Hematopoietic multipotent progenitor cell treated with erythropoietin and hydrocortisone succinate and interleukin-3 and kit ligand, for 6 days (in vitro differentiated cells): ENCODE measurements at places on chromosomes 4 and X.

DNA sequence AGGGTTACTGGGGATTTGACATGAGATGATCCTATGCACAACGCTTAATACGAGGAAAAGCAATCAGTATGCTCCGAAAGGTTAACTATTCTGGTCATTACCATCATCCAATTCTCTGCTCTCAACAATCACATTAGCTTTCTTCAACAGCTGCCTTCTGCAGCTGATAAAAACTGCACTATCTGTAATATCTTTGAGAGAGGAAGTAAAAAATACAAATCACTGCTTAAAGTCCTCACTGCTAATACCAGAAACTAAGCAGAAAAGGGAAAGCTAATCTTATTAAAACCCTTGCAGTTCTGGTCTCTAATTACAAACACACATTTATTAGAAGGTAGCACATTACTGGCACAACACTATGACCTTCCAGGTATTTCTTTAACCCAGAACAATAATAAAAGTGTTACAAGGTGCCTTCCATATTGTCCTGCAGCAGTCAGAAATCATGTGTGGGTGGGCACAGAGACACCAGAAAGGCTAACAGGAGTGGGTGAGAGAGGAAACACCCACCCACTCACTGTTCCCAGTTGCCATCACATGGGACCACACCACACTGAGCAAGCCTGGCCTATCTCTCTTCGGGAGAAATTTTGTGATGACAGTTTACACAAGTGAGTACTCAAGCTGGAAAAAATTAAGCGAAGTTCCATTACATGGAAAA is 71.0 kb downstream of the RELL1 start:
- DNase-seq, result no peak

DNA sequence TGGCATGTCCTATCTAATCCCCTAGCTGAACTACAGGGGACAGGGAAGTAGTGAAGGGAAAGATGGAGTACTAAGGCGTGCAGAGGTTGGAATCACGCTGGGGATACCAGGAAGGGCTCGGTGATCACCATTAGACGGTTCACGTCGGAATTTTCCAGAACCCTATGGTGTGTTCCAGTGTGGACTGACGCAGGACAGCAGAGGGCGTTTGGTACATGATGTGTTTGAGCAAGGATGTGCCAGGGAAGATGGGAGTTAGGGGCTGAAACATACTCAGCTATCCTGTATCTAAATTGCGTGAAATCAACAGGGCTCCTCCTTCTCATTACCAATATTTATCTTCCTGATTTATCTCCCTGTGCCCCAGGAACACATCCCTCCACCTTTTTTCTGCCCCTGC is 33.7 kb downstream of the PRPS2 start:
- DNase-seq, result no peak

- DNase-seq, result no peak
These were observed 61.4 kb upstream of the PJA1 start for GRCh38 chrX:69226459-69227158.

GRCh38 chrX:105167233-105167632 is 53.3 kb downstream of the TEX13A start:
- no peak for DNase-seq

GRCh38 chrX:132738951-132739350 is 219.5 kb downstream of the HS6ST2 start:
- no peak for DNase-seq

GRCh38 chrX:113522814-113523213 is 682.2 kb upstream of the AMOT start:
- no peak for DNase-seq

DNA sequence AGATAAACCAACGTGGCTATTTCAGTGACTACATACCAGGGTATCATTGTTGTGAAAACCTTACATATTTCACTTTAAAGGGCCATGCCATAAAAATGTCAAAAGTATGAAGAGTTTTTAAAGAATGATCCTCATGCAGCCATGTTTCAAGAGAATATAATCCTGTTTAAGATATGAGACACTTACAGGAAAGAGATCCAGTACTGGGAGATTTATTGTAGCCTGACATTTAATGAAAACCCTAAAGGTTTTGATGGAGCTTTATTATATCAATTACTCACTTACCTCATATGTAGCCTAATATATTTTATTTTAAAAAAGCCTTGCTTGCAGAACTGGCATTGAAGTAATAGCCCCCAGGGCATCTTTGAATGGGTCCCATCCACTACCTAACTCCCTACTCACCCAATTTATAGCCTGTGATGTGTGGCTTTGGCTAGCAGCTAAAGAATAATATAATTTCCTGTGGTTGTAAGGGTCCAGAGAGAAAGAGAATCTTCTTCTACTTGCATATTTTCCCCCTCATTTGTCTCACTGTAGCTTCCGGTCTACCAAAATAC is 7.7 kb upstream of the GABRG1 start:
- DNase-seq, result no peak

DNA sequence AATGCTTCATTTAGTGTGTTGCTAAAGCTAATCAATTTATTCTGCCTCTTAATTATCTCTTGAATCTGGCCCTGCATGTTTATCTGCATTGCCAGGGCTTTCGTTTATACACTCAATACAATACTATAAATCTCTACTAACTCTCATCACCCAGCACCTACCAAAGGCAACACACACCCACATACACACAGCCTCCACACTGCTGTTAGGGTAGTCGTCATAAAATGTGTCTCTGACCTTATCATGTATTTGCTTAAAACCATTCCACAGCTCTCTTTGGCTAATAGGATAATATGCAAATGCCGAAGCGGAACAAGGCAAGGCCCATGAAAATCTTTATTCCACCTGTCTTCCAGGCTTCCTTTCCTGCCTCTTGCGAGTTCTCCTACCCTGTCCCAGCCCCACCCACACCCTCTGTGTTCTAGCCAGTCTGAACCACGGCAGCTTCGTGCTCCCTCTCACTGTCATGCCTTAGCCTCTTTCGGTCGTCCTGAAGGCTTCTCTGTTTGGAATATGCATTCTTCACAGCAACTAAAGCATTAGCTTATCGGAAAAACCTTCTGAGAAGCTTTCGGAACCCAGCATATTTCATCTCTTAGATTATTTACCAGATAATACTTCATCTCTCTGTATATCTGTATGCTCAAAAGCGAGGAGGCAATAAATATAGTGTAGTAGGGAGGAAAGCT is 333.5 kb downstream of the TENM3 start:
- DNase-seq, result no peak

- no peak for DNase-seq
These were observed 24.5 kb downstream of the ELF4 start for GRCh38 chrX:130085551-130086446.

DNA sequence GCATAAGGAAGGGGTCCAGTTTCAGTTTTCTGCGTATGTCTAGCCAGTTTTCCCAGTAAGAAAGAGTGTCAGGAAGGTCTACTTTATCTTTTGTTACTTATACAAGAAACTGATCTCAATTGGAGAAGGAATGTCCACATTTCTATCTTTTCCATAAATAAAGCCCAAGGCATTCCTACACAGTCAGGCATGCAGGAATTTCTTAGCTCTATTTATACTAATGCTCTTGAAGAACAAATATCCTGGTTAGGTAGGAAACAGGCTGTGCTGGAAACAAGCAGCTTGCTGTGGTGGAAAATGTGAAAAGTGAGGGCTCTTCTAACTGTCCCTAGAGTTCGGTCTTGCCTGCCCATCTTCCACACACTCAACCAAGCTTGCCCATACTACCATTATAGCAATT is 37.9 kb upstream of the PITX2 start:
- DNase-seq, result no peak

- DNase-seq, result no peak
These were observed 209.3 kb upstream of the MAOA start for GRCh38 chrX:43446752-43447151.

DNA sequence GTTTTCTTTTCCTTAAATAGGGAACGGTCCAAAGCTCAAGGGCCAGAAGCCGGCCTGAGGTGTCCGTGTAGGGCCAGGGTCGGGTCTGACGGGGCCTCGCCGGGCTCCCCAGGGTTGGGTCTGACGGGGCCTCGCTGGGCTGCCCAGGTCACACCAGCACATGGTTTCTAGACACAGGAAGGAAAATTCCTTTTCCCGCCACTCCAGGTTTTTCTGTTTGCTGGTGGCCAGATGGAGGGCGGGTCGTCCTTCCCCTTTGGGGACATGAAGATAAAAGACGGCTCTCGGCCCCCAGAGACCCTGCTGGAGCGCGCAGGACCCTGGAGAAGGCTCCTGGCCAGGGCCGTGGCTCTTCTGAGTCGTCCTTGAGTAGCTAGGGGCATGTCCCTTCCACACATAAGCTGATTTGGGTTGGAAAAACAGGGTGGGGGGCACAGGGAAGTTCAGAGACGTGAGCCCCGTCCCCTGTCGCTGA is 35.1 kb downstream of the PIGG start:
- DNase-seq, result no peak

DNA sequence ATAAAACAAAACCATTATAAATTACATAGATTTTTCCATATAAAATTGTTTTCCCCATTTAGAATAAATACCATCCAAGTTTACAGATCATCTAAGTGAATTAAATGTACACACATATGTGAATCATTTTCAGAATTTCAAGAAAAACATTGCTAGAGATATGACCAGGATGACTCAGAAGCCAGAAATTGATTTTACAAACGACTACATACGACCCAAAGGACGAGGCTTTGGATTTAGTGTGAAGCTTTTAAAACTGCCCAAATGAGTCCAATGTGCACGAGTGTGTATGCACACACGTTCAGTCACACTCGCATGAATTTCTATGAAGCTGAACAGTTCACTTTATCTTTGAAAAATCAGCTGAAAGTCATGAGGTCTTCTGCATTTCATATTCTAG is 37.9 kb downstream of the MFAP3L start:
- DNase-seq, result no peak

GRCh38 chr4:174593701-174594100 is 71.4 kb upstream of the HPGD start:
- no peak for DNase-seq

- DNase-seq, result no peak
These were observed 309.5 kb downstream of the TMA16 start for GRCh38 chr4:163804001-163804400.

- DNase-seq, result no peak
These were observed 469.0 kb upstream of the MAGEB2 start for GRCh38 chrX:29746326-29746725.

- DNase-seq, result peak; percentile 68
These were observed 253.2 kb upstream of the RASGEF1B start for GRCh38 chr4:81724925-81725329.

DNA sequence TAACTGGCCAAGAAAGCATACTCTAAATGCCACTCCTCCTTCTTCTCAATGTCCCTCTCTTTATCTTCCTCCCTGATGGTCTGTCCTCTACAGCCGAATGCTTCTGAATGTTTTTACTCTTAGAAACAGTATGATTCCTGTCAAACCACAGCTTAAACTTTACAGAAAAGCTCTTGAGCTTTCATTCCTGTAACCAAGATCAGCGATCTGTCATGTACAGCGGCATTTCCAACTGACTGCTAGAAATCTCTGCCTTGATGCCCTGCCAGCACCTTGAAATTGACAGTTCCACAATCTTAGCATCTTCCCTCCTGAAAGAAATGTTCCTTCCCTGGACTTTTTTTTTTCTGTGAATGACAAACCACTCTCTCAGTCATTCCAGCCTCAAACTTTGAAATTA is 11.5 kb upstream of the GATB start:
- DNase-seq, result no peak

DNA sequence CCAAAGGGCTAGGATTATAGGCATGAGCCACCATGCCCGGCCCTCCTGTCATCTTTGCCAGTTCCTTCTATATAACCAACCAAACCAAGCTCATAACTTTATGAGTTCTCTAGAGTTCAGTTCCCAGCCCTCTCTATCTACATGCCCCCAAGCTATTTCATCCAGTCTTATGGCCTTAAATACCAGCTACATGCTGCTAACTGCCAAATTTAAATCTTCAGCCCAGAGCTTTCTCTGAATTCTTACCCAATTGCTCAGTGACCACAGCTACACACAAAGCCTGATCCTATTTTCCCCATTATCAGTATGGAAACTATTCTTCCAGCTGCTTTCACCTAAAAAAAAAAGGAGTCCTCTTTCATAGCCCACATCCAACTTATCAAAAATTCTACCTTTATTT is 23.1 kb downstream of the TMEM184C start:
- no peak for DNase-seq

GRCh38 chr4:3341760-3342159 is 48.9 kb downstream of the RGS12 start:
- no peak for DNase-seq

DNA sequence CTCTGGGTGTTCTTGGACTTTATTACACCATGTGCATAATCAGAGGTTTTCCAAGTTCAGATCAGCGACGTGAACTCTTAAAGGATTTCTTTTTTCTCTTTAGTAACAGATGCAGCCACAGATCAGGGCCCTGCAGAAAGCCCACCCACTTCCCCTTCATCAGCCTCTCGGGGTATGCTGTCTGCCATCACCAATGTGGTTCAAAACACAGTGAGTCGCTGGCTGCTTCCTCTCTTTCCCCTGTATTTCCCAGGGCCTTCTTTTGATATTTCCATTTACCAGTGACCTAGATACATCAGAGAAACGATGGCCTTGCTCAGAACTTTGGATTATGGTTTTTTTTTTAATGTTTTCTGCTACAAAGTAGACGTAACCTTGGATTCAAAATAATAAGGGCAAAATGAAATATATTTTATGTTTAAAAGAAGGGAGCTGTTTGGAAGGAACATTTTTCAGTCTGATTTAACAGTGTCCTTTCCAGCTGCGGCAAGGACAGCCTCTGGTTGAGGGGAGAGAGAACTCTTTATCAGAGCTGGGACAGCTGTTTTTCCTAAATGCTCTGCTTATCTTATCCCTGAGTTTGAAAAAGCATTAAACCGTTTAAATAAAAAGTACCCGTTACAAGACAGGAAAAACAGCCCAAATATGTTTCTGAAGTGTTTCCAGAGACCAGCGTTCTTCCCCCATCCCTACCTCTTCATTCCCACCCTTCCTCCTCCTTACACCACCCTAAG is 38.2 kb downstream of the FAM114A1 start:
- peak; percentile 54 for DNase-seq

DNA sequence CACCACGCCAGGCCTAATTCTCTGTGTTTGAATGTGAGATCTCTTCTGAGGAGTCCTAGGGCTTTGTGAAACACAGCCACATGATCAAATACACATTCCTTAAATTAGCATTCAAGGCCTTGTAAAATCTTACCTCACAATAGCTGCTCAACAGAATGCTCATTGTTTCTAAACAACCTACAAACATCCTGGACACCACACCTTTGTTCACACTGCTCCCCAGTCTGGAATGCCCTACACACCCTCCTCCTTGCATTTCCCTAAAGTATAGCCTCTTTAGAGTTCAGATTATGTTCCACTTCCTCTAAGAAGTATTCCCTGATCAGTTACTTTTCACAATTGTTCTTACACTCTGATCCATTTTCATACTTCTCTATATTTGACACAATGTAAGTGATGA is 110.6 kb downstream of the AGTR2 start:
- DNase-seq, result no peak

DNA sequence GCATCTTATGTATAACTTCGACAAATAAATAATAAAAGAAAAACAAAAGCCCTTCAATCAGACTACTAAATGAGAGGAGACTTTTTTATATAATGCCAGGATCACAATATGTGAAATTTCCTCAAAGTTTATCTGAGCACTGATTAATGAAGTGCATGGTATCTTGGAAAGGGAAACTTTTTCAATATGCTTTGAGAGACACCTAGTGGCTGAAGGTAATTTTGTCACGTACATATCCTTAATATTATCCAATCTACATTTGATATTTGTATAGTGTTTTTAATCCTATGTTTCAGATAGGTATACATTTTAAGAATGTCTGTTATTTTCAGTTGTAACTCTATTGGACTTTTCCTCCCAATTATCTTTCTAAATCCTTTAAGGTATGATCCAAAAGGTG is 146.8 kb downstream of the KLHL4 start:
- DNase-seq, result peak; percentile 16
